ENCODE measurements at places on chromosomes 1 and 21. TPM values are rescaled to one million over a fixed set of nuclear protein-coding genes. Genes with fewer than 3 reads are reported as not detected.

CLCA1 gene
- not detected for total RNA-seq

LYPD8 gene
- 0.54 TPM for total RNA-seq

LEMD1 gene
- not detected for total RNA-seq

CD1B gene
- total RNA-seq = not detected

ANKRD45 gene
- 0.67 TPM for total RNA-seq

SCP2 gene
- total RNA-seq = 93.3 TPM

CD48 gene
- 215 TPM for total RNA-seq

NR5A2 gene
- 0.63 TPM for total RNA-seq

OPRD1 gene
- total RNA-seq = not detected

SYNC gene
- 9.0 TPM for total RNA-seq

SPRR4 gene
- total RNA-seq = not detected

FCRL1 gene
- 90.6 TPM for total RNA-seq

CYP4A22 gene
- not detected for total RNA-seq

PGBD5 gene
- total RNA-seq = 1.3 TPM

OVAAL gene
- not detected for total RNA-seq

SASS6 gene
- 4.2 TPM for total RNA-seq

CASZ1 gene
- total RNA-seq = 10.8 TPM
